ENCODE measurements at places on chromosomes 3 and 15. TPM values are rescaled to one million over a fixed set of nuclear protein-coding genes. Genes with fewer than 3 reads are reported as not detected.

DNA sequence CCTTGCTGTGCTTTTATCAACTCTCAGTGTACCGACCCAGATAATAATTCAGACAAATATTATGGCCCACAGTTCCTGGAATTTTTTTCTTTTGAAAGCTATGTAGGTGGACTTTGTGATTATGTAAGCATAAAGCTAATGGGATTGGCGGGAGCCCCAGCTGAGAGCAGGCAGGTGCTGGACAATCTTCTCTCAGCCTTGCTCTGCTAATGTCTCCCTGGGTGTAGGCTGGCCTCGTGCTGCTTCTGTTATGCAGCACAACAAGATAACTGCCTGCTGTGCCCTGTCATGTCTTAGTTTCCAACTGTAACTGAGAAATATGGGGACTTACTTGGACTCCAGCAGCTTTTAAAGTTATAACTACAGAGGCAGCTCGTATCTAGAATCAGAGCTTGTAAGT lies 415.0 kb downstream of the PDCD6IP start:
- DNase-seq = no peak

DNA sequence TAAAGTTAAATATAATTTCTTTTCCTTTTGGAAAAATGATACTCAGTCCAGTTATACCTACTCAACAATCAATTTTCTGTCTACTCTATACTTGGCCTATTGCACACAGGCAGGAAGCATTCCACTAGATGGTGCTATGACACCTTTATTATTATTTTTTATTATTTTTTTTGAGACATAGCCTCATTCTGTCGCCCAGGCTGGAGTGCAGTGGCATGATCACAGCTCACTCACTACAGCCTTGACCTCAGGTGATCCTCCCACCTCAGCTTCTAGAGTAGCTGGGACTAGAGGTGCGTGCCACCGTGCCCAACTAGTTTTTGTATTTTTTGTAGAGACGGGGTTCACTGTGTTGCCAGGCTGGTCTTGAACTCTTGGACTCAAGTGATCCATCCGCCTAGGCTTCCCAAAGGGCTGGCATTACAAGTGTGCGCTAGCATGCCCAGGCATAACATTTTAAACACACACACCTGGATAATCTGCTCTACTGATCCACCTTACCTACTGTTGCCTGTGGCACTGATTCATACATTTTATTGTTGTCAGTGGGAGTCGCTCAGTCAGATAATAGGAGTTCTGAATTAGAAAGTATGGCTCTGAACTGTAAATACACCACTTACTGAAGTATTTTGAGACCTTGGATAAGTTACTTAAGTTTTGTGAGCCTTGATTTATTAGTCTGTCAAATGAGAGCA lies 56.2 kb downstream of the EIF3J start:
- no peak for DNase-seq

The KCNMB3 gene
- 4.9 TPM for total RNA-seq

The DNAJC17 gene
- total RNA-seq = 18.4 TPM

- DNase-seq = no peak
These were observed 4.4 kb downstream of the TGFBR2 start for GRCh38 chr3:30610702-30611368.

The SAMMSON gene
- not detected for total RNA-seq

The CPLX3 gene
- 0.66 TPM for total RNA-seq

DNA sequence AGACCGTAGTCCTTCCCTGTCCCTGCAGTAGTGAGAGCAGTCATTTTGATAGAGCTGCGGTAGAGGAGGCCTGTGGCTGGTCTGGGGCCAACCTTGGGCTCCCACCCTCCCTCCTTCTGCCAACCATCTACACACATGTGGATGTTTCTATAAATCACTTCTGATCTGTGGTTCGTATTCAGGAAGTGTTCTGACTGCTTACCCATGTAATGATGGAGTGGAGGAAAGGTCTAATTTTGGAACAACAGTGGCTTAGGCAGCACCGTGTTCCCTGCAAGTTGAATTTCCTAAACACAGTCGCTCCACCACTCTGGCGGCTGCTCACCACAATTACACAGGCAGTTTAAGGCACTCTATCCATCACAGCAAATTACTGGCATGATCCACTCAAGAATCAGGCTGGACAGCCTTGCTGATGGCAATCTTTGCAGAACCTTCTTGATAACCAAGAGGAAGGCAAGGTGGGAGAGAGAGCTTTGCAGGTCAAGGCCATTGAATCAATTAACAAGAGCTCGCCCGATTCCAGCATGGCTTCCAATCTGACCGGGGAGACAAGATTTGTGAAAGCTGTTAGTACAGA lies 104.7 kb upstream of the VEPH1 start:
- no peak for DNase-seq

- no peak for DNase-seq
These were observed 127.1 kb downstream of the ZBBX start for GRCh38 chr3:167253037-167253436.

- DNase-seq = no peak
These were observed 2.3 kb downstream of the UACA start for GRCh38 chr15:70761046-70761445.

The PROK2 gene
- not detected for total RNA-seq

The SNX22 gene
- 1.5 TPM for total RNA-seq

The PLAAT1 gene
- total RNA-seq = 0.32 TPM

The TTLL13 gene
- not detected for total RNA-seq

DNA sequence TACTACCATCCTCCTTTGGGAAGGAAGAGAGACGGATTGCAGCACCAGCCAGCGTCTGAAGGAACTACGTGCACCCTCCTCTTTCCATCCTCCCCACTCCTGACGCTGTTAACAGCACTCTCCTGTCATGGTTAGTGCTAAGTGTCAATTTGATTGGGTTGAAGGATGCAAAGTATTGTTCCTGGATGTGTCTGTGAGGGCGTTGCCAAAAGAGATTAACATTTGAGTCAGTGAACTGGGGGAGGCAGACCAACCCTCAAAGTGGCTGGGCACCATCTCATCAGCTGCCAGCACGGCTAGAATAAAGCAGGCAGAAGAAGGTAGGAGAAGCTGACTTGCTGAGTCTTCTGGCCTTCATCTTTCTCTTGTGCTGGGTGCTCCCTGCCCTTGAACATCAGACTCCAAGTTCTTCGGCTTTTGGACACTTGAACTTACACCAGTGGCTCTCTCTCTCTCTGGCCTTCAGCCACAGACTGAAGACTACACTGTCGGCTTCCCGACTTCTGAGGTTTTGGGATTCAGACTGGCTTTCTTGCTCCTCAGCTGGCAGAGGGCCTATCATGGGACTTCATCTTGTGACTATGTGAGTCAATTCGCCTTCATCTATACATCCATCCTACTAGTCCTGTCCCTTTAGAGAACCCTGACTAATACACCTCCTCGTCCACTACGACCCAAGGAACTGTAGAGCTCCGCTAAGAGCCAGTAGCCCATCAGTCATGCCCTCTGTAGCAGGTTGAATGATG lies 128.2 kb upstream of the HES1 start:
- no peak for DNase-seq

DNA sequence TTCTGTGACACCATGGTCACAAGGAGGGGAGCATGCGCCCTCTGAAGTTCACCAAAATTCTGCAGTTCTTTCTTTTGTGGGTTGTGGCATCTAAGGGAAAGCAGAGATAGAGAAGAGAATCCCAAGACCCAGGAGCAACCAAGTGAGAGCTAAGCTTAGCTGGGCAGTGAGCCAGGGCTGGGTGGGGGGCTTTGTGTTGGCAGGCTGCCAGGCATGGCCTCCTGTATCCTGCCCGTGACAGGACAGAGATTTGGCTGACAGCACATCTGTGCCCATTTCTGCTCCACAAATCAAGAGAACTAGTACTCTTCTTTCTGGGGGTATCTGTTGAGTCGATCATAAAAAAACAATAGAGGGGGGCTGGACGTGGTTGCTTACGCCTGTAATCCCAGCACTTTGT lies 66.2 kb downstream of the NMNAT3 start:
- DNase-seq = no peak

GRCh38 chr15:78976691-78977090 lies 31.8 kb upstream of the CTSH start:
- no peak for DNase-seq

- DNase-seq = no peak
These were observed 47.3 kb upstream of the BCL6 start for GRCh38 chr3:187792521-187792920.

DNA sequence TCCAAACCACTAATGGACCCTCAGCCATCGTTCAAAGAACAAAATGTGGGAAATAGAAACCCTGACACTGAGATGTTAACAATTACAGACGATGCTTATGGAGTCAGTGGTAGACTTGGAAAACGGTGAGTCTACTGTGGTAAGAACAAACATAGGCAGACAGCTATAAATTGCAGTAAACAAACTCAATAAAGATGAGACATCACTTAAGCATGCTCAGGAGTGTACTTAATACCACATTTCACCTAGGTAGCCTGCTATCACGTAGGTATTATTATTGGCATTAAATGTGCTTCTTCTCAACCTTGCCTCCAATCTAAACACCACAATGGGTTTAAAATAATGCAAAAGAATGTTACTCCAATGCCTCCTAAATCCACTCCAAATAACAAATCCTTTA lies 2.5 kb downstream of the OSBPL10 start:
- no peak for DNase-seq

The EXD1 gene
- not detected for total RNA-seq

The GNB4 gene
- 23.8 TPM for total RNA-seq

GRCh38 chr3:5140230-5140621 lies 18.1 kb downstream of the ARL8B start:
- DNase-seq = no peak

- no peak for DNase-seq
These were observed 213.6 kb downstream of the RBMS3 start for GRCh38 chr3:29494305-29495036.

- DNase-seq = no peak
These were observed 75.0 kb downstream of the BFSP2 start for GRCh38 chr3:133474817-133475216.

GRCh38 chr3:70933105-70933810 lies 620.8 kb upstream of the MDFIC2 start:
- DNase-seq = no peak

DNA sequence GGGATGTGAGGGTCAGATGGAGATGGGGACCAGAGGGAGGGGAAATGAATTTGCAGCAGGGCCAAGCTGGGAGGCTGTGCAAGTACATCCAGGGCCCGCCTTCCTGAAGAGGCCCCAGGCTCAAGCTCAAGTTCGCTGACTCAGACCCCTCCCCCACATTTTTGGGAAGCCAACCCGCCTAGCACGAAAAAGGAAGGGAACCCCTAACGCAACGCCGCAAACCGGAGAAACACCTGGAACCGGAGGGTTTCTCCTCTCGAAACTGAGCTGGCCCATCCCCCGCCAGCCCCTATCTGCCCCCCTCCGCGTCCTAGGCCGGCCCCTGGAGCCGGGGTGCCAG lies 624 bp downstream of the AP3B2 start:
- DNase-seq = no peak

DNA sequence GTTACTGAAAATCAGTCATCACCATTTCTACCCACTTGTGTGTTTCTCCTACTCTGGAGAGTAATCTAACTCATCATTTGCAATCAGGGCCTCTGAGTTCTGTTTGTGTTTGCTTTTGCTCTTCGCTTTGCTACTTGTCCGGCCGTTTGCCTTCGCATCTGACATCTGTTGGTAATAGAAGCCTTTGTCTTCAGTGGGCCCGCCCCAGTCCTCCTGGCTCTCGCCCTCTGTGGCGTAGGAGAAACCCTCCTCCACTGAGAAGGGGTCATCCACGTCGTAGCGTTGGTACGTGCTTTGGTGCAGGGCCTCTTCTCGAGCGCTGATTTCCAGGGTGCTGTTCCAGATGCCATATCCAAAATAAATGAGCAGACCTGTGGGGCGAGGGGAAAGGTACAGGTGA lies 48.3 kb downstream of the CLDN11 start:
- no peak for DNase-seq

The CEP63 gene
- total RNA-seq = 31.8 TPM

DNA sequence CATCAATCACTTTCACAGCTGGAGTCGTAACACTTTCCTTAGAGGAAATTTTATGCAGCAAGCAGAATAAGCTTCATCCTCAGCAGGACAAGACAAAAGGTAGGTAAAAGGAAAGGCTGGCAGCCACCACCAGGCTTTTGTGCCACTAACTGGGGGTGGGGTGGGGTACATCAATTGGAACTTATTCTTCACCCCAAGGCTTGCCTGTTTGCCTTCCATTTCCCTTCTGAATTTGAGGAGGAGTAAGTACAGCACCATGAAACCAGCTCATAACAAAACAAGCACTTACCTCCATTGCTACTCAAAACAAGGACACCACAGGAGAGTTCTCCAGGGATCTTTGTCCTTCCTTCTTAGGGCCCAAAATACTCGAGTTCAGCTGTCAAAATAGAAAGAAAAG lies 296.8 kb downstream of the ARRDC4 start:
- no peak for DNase-seq

The LIPC gene
- total RNA-seq = 0.80 TPM

The PRSS50 gene
- 3.6 TPM for total RNA-seq

The IMPG2 gene
- 0.33 TPM for total RNA-seq

DNA sequence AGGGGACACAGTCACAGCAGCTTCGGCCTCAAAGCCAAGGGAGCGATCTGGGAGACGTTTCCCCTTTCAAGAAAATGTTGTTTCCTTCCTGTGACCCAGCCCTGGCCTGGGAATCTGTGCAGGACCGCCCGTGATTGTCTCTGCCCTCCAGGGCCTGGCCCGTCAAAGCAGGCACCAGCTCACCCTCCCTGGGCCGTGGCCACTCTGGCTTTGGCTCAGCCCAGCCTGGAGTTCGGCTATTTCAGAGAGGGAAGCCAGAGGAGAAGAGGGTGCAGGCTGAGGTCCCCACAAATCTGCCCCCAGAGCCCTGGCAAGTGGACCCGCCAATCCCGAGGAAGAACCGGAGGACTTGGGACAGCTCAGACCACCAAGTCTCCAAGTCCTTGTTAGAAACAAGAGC lies 12.7 kb downstream of the GATA2 start:
- DNase-seq = no peak

DNA sequence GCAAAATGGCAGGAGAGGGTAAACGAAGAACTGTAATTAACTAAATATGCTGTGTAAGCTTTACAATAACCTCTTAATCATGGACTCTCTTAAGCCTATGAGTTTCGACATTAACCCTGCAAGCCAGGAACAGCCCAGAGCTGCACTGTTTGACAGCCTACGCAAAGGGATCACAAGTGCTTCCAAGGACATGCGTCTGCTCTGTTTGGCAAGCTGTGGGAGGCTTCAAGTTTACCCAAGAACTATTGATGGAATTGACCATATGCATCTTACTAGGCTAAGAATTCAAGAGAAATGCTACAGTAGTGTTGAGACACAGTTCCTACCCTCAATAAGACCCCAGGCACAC lies 66.0 kb downstream of the PDZRN3 start:
- no peak for DNase-seq

GRCh38 chr3:61812517-61812916 lies 251.1 kb downstream of the PTPRG start:
- no peak for DNase-seq

- DNase-seq = no peak
These were observed 117.1 kb downstream of the THSD4 start for GRCh38 chr15:71232411-71232810.

The MYL3 gene
- 5.9 TPM for total RNA-seq
